Memory B cell (primary cell): ENCODE measurements at places on chromosomes 2 and 18.

- no peak for DNase-seq
Observed at GRCh38 chr2:11701206-11701605, 31.2 kb upstream of the NTSR2 start.

GRCh38 chr2:18119883-18120282, 241.4 kb downstream of the KCNS3 start:
- DNase-seq: no peak

DNA sequence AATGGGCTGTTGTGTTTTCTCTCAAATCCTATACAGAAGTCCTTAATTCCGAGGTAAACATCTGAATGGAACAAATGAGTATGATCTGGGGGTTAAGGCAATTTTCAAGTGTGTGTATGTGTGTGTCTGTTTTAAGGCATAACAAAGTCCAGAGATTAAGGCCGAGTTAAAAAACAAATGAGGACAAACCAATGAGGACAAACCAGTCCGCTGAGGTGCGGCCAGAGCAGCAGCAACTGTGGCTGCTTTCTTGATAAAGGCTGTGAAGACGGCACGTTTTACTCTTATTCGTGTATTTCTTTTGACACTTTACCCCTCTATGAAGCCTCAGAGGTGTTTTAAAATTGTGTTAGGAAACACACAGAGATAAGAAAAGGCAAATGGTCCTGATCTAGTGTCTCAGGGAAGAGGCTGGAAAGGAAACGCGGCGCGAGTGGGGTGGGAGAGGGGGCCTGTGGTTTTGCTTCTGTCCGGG, 495 bp upstream of the GULP1 start:
- DNase-seq: no peak

DNA sequence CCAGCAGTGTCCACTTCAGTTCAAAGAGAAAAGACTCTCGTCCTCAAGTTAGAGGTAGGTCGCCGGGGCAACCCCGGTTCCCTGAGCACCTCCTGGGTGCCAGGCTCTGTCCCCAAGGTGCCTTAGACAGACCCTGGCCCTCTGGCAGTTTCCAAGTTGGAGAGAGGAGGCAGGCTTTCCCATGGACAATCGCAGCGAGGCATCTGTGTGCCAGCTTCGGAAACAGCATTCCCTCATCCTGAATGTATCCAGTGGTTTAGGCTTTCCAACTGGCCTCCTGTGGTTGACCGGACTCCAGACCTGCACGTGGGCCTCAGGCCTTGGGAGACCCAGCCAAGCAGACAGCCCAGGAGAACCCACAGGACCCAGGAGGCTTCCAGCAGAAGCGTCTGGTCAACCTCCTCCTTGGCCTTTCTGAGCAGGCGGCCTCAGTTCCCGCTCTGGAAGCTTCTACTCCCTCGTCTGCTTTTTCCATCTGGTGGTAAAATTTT, 70.3 kb downstream of the KCNF1 start:
- no peak for DNase-seq

DNA sequence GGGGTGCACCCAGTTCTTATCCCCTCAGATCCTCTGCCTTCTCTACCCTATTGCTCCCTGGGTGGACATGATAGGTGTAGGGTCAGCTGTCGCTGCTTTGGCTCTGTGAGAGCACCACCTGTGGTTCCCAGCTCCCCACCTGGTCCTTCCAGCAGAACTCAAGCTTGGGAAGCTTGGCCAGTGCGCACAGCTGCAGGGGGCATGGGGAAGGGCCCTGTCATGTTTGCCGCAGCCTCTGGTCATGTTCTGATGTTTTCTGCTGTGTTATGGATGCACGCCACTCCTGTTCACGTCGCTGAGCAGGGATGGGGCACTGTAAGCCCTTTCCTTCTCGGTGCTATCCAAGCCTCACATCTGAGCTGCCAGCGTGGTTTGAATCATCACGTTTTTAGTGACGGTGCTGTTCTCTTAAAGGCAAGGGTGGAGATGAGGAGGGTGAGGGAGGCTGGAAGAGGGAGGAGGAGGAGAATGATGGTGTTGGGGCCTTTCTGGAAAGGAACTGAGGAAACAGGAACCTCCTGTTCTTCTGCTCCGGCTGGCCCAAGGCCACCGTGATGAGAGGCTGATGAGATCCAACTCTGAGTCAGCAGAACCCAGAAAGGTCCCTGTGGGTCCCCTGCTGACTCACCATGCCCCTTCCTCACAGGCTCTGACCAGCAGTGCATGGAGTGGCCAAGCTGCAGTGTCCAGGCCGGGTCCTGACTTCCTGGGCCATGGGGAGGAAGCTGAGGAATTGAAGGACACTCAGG, 78.0 kb downstream of the LIPG start:
- no peak for DNase-seq

DNA sequence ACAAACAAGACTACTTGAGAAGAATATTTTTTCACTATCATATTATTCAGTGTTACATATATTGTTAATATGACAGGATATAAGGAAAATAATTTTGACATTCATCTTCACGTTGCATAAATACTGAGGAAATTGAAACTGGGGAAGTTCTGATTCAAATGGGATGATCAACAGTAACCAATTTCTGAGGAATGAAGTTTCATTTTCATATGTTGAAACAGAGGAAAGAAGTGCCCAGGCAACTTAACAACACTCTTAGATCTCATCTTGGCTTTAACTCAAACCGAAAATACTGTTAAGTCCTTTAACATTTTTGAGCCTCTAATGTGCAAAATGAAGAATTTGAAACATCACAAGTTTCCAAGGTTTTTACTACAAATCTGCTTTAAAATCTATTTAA, 612.2 kb upstream of the VRK2 start:
- no peak for DNase-seq

GRCh38 chr2:128372621-128373341, 54.1 kb upstream of the HS6ST1 start:
- DNase-seq: no peak

- no peak for DNase-seq
Observed at GRCh38 chr2:78035804-78036203, 513.6 kb upstream of the LRRTM4 start.

DNA sequence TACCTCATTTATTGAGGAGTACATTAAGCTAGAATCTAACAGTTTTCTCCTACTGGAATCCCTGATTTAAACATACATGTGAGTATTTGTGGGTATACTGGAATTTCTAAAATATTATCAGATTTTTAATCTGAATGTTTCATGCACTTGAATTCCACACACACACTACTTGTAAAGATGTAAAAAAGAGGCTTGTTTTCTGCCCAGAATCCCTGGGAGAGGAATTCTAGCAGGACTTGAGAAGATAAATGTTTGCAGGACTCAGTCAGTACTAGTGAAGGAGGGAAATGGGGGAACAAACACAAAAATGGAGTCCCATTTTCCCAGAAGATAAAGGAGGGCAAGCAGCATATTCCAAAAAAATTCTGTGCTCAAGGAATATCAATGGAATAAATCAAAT, 17.0 kb downstream of the COL5A2 start:
- no peak for DNase-seq

DNA sequence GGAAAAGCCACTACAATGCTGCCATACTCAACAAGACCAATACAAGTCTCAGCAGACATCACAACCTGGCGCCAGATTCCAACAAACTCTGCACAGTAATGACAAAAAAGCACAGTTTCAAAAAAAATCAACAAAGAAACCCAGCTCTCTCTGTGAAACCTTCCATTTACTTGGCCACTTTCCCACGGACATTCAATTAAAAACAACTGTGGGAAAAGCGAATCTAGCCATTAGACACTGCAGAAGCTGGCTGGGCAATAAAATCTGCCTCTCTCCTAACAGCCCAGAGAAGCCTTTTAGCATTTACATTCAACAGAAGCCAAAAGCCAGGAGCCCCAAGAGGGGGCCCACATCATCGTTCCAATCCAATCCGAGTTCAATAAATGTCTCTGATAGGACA, 128.9 kb downstream of the HDAC4 start:
- no peak for DNase-seq

- no peak for DNase-seq
Observed at GRCh38 chr2:222926915-222927314, 66.1 kb downstream of the ACSL3 start.

DNA sequence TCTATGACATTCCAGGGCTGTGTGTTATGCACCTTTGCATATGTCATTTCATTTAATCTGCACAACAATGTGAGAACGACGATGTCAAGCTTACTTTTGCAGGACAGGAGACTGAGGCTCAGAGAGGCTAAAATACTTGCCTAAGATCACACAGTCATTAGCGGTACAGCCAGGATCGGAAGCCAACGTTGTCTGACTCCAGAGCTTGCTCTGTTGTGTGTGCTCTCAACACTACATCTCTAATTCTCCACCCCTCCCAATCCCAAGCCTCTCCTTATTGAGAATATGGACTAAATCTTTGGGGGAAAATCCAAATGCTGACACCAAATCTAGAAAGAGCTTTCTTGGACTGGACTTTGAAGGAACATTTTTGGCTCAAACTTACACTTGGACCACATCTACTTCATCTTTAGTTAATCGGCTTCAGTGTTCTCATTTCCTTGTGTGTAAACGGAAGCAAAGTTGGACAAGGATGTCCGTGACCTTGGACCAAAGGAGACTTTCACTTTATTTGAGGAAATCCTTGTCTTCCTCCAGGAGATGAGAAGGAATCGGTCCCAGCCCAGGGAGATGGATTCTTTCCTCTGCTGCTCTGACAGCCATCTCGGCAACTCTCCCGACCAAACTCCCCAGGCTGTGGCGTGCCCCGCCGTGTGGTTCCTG, 242.4 kb downstream of the LPIN1 start:
- no peak for DNase-seq

- no peak for DNase-seq
Observed at GRCh38 chr2:204850581-204850980, 305.3 kb downstream of the PARD3B start.

DNA sequence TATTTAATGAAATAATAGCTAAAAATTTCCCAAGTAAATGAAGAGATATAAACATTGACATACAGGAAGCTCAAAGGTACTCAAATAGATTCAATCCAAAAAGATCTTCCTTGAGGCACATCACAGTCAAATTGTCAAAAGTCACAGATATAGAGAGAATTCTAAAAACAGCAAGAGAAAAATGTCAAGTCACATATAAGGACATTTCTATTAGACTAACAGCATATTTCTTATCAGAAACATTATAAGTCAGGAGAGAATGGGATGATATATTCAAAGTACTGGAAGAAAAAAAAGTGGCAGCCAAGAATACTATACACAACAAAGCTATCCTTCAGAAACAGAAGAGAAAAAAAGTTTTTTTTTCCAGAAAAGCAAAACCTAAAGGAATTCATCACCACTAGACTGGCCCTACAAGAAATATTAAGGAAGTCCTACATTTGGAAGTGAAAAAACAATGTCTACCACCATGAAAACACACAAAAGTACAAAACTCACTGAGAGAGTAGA, 21.1 kb upstream of the FABP1 start:
- no peak for DNase-seq

DNA sequence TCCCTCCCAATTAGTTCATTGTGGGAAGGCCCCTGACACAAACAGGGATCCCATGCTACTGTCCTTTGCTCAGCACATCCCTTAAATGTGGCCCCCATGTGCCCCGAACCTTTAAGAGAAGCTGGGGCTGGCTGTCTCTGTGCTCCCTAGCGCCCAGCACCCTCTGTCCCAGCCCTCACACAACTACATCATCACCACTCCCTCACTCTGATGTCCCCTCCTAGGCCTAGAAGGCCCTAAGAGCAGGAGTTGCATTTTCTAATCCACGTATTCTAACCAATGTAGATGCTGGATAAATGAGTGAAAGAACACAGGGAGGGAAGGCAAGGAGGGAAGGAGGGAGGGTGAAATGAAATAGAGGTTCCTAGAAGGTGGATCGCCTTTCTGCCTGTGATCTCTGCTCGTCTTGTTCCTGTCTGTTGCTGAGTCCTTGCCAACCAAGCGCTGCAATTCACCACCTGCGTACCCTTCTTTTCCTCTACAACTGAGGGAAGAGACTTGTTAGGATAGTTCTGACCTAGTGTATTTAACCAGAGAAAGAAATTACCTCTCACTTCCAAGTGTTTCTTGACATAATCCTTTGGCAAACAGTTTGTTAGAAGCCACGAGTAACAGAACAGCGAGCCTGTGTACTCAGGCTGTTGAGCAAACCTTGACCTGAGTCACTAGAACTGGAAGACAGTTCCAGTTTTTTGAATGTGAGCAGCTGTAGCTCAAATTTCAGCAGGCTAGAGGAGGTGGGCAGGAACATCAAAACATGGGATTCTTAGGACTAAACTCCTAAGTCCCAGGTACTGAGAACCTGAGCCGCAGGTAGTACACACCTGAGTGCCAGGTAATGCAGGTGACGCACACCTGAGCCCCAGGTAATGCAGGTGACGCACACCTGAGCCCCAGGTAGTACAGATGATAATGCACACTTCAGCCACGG, 181.5 kb upstream of the ID2 start:
- no peak for DNase-seq

DNA sequence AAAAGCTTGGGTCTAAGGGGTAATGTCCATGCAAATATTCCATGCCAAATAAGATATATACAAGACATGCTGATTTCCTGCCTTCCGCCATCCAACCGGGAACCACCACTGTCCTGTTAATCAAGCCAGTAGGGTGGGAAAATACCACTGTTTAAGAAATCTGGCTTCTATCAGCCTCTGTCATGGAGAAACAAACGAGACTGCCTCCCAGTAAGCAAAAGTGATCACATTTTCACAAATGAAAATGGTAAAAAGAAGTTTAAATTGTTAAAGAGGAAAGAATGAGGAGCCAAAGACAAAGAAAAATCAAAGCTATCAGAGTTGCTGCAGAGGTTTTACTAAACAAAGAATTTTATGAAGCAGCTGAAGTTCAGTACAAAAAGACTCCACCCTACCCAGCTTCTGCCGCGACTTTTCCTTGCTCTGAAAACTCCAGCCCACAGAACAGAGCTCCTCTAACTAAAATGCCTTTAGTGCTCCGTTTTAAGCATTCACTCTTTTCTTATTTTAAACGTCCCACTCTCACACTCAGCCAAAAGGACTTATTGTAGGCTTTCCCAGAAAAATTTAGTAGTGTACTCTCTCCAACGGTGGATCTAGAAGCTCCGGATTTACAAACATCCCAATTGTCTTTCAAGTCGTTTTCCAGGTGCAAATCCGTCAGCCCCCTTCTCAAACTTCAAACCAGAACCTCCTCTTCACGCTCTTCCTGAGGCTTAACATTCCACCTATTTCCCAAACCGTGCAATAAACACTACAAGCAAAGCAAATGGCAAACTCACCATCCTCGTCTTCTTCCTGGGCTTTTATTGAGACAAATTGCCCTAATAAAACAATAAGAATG, 613 bp downstream of the COL5A2 start:
- no peak for DNase-seq

DNA sequence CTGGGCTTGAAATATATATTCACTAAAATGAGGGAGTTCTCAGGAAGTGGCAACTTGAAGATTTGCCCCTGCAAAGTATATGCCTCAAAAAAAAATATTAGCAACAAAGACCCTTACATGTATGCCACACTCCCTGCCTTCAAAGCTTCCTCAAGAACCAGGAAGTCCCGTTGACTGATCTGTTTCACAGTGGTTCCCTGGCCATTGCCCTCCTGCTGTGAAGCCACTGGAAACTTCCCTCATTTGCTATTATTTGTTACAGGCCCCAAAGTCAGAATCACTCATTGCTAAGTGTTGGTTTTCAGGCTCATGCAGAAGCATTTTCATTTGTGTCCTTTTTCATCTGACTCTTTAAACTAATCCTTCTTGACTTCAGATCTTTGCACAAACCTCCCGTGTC, 421.5 kb downstream of the ZNF521 start:
- DNase-seq: no peak
